ENCODE measurements at places on chromosomes 1 and 21. TPM values are rescaled to one million over a fixed set of nuclear protein-coding genes. Genes with fewer than 3 reads are reported as not detected.

DNA sequence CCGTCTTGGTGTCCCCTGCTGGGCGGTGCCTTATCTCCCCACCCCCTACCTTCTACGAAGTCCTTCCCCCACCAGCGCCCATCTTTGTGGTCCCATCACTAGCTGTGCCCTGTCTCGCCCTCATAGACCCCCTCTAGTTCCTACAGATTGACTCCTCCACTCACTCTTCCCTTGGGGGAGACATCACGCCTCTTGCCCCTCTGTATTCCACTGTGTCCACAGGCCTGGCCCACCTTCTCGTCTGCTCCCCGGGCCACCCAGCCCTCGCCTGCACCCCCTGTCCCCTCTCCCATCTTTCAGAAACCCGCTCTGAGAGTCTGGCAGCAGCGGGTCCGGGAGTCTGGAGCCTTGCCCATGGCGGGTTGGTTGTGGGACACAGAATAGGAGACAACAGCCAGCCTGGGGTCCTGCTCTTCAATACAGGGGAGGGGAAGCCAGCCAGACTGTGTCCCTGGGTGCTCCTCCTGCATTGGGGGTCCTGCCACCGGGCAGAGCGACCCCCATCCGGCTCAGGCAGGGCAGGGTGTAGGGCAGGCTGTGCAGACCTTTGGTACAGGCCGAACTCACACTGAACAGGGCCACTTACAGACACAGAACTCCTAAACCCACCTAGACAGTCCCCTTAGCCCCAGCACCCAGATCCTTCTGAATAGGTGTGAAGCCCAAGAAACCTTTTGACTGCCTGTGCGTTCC, 1.1 kb downstream of the RNF187 start:
- DNase-seq, result no peak

- no peak for DNase-seq
Measured at GRCh38 chr21:20260124-20260523, 738.1 kb upstream of the NCAM2 start.

- DNase-seq, result no peak
Measured at GRCh38 chr1:94925004-94925403, 1.9 kb downstream of the CNN3 start.

Gene NBPF4
- total RNA-seq, result 0.27 TPM

DNA sequence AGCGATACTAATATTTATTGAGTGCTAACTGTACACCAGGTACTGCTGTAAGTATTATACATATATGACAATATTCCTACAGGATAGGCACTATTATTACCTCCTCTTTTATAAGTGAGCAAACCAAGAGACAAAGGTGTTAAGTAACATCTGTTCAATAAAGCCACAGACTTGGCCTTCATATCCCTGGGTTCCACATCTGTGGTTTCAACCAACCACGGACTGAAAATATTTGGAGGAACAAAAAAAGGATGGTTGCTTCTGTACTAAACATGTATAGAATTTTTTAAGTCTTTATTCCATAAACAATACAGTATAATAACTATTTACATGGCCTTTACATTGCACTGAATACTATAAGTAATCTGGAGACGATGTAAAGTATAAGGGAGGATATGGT, 95.1 kb downstream of the RERE start:
- DNase-seq, result peak; percentile 47

GRCh38 chr1:34856697-34857096, 2.9 kb downstream of the SMIM12 start:
- no peak for DNase-seq

Gene AMY1A
- total RNA-seq, result not detected

- DNase-seq, result no peak
Measured at GRCh38 chr1:184299796-184300195, 87.0 kb upstream of the C1orf21 start.

DNA sequence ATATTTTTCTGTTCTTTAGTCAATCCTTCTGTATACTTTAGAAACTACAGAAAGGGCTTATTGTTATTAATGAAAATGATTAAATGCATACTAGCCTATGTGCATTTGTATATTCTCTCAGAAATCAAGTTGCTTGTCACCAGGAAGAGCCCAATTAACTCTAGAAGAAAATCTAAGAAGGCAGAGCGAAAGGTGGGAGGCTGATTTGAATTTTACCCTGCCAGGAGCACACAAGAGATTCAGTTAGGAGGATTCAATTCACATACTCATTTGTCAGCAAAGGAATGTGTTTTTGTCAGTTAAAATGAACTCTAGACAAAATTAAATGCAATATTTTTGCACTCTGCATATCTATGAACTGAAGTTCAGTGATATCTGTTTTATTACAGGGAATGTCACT, 411.8 kb downstream of the KCNT2 start:
- DNase-seq, result no peak

GRCh38 chr1:100075773-100076172, 57.0 kb downstream of the SASS6 start:
- no peak for DNase-seq

Gene SYT14
- not detected for total RNA-seq

- DNase-seq, result no peak
Measured at GRCh38 chr1:10070206-10070605, 37.4 kb downstream of the UBE4B start.
